ENCODE measurements at places on chromosomes 6 and 20. TPM values are rescaled to one million over a fixed set of nuclear protein-coding genes. Genes with fewer than 3 reads are reported as not detected.

DNA sequence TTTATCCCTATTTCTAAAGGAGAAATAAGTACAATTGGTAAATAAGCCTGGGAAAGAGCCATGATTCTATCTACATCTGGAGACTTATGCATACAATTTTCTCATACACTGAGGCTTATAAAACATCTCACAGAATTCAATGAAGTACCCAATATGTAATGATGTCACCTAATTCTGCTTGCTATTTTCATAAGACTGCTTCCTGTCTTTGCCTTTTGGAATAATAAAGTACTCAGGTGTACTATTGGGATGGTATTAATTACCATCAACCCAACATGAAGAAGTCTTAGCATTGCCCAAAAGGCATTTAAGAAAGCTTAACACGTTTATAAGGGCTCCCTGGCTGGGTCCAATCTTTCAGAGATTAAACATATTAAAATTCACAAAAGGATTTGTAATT is 216.4 kb upstream of the TSHZ2 start:
- DNase-seq = no peak

DNA sequence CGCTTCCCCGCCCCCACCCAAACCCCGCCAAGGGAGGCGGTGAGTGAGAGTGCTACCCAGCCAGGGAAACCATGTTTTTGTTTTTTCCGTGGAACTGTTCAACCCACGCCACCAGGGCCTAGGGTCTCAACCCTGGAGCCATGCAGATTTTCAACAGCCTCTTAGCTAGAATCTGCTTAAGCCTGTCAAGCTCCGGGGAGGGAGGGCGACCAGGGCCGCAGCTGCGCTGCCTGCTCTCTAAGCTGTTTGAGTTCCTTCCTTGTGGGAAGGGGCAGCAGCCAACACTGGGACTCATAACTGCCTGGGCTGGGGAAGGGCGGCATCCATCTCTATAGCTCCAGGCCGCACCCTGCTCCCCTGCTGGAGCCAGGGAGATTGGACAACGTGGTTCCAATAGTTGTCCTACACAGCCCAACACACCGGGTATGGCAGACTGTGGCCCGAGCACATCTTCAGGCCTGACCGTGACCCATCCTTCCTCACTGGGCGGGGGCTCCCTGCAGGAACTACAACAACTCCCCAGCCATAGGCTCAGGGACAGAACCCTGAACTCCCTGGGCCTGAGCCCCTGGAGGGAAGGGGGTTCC is 1065.7 kb upstream of the MANEA start:
- DNase-seq = no peak

The VSX1 gene
- total RNA-seq = not detected

The TNFRSF21 gene
- 6.3 TPM for total RNA-seq
